ENCODE measurements at places on chromosomes 6 and 20.

DNA sequence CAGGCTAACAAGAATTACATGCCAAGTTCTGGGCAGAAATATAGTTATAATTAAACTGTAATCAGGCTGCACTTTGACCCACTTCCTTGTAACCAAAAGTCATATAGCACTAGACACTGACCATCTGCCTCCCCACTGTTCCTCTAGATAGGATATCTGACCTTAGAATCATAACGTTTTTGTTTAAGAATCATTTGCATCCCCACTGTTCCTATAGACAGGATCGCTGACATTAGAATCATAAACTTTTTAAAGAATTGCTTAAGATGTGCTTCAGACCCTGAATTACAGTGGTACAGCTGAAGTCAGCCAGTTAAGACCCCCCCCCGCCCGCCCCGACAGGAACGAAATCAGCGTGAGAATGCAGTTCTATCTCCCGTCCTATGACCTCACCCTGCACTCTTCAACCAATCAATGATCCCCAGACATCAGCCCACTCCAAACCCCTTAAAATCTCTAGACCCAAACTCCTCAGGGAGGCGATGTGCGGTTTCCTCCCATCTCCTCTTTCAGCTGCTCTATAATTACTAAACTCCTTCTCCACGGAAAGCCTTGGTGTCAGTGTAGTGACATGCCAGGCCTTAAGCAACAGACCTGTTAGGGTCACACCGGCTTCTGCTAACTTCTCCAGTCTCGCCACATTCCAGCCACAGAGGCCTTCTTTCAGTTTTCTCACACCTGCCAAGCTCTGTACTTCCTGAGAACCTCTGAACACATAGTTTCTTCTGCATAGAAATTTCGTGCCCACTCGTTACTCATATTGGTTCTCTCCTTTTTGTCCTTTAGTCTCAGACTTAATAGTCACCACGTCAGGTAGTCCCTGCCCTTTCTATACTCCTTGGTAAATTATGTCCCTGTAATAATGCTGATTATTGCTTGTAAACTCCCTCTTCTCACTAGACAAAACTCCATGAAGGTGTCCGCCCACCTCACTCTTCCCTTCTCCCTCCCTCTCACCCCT is 93.5 kb downstream of the DTNBP1 start:
- no peak for DNase-seq

DNA sequence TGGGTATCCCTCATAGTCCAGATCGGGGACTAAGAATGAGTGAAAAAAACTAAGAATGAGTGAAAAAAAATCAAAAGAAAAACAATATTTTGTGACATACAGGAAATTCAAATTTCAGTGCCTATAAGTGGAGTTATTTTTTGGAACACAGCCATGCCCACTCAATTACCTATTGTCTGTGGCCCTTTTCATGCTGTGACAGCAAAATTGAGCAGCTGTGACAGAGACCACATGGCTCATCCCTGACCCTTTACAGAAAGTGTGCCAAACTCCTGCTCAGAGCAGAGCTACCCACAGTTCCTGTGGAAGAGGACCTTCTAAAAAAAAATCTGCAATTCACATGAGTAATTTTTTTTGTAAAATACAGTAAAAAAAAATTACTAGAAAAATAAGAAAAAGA is 1.4 kb downstream of the NCR2 start:
- no peak for DNase-seq

GRCh38 chr6:43171707-43172103 is 636 bp downstream of the SRF start:
- no peak for DNase-seq

GRCh38 chr6:111802015-111802414 is 71.2 kb downstream of the FYN start:
- DNase-seq, result no peak

- DNase-seq, result no peak
Observed at GRCh38 chr6:13272131-13273046, 55.9 kb downstream of the TBC1D7 start.

GRCh38 chr6:16698997-16699868 is 62.0 kb downstream of the ATXN1 start:
- no peak for DNase-seq

All from esophagus squamous epithelium (tissue), 5 donors.